ENCODE measurements at places on chromosomes 11 and 22.

DNA sequence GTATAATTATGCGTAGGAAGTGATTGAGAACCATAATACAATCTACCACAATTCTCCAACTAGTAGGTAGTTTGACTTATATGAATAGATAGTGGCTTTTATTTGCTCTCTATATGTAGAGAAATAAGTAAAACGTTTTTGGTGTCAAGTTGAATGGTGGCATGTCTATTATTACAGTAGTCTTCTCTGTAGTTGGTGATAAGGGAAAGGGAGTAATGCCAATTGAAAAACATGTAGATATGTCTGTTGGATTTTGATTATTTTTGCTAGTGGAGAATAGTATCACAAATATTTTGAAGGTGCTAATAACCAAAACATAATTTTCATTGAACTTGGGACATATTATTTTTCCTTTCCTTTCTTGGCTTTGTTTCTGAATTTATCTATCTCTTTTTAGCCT, 17.5 kb downstream of the FBXO7 start:
- no peak for DNase-seq

DNA sequence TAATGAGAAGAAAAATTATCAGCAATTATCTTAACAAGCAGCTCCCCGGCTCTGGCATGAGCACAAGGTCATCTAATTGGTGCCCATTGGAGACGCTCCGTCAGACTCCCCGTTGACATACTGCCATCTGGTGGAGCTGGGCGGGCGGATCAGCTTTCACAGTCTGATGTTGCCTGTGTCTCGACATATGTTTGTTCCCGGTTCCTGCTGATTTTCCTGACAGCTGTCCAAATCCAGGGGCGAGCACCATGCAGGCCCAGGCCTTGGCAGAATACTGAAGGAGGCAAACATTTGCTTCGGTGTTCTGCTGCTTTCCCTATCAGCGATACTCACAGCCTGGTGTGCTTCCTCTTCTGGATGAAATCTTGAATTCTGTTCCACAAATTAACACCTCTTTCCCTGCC, 43.8 kb upstream of the BARX2 start:
- peak; percentile 96 for DNase-seq

GRCh38 chr11:125086633-125087296, 23.7 kb downstream of the SLC37A2 start:
- DNase-seq, result peak; percentile 37

DNA sequence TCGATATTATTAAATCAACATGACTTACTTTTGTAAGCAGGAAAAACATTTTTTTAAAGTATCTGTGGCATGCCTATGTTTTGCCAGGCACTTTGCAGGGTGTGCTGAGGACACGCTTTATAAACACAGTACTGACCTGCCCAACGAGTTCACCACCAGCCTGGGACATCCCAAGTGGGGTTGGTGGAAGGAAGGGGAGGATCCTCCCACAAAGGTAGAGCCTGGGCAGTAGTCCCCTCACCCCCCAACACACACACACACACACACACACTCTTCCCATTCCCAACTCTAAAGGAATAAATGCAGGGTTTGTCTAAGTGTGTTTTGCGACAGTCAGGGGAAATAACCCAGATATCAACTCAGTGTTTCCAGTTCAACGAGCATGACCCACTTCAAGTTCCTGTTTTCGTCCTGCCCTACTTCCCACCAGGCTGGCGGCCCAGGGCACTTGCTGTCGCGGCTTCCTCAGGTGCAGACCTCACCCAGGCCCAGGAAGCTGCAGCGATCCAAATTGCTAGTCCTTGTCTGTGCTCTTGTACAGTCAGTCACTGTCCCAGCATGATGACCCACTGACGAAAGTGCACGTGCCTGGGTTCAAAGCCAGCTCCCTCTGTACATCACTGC, 3.1 kb downstream of the CERK start:
- no peak for DNase-seq

DNA sequence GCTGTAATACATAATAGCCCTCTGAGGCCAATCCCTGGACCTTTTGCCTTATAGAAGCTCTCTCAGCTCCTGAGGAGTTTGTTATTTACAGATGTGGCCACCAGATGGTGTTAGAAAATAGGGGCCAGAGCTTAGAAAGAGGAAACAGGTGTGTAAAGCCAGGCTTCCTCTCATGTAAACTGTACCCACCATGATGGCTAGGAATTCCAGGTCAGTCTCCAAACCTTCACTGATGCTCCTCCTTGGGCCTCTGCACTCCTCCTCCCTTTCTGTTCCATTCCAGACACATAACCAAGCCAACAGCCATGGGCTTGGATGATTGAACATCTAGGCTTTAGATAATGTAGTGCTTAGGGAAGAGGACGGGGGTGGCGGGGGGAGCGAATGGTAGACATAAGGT, 39.7 kb downstream of the USP35 start:
- DNase-seq, result peak; percentile 72

DNA sequence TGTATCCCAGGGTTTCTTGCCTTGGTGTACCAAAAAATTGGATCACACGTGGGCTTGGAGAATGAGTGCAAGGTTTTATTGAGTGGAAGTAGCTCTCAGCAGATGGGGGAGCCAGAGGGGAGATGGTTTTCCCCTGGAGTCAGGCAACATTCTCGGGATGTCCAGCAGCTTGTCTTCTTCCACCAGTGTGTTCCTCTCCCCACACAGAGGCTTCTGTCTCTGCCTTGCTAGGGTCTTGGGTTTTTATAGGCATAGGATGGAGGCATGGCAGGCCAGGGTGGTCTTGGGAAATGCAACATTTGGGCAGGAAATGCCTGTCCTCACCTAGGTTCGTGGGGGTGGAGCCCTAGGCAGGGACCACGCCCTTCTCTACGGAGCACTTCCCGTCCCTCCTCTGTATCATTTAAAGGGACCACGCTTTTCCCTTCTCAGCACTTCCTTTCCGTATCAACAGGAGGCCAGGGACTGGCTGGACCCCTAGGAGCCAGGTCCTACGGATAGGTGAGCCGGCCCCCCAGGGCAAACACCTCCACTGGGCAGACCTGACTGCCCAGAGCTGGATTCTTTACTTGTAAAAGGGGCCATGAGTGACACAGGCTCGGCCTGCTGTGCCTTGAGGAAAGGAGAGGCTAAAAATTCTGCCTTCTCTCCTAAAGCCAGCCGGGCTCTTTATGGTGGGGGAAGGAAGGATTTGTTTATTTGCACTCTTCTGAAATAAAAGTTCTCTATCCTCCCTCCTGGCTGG, 55.3 kb upstream of the CCDC188 start:
- DNase-seq, result peak; percentile 76

DNA sequence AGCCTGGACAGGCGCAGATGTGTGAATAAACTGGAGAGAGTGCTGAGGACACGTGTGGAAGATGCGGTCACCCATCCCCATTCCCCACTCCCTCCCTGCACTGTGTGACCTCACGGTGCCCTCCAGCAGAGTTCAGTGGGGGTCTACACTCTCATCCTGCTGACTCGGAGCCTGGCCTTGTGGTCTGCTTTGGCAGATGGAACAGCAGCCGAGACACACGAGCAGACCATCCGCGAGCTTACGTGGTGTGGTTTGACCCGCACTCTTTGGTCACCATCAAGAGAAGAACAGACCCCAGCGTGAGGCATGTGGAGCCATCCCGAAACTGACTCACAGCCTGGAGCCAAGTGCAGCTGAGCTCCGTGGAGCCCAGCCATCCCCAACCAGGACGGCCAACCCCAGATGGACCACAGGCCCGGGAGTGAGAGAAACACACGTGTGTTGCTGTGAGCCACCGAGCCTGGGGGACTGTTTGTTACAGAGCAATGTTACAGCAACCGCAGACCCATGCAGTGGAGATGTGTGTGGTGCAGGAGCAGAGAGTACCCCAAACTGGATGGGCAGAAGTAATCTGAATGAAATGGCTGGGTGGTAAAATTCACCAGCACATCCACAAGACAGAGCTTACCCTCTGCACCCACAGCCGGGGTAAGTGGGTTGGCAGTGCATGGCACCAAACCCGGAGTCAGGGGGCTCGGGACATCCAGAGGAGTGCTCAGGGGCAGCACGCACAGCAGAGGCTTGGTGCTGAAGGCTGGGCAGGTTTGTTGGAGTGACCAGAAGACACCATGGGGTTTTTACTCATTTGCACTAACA, 90.7 kb downstream of the RTL6 start:
- DNase-seq, result no peak

DNA sequence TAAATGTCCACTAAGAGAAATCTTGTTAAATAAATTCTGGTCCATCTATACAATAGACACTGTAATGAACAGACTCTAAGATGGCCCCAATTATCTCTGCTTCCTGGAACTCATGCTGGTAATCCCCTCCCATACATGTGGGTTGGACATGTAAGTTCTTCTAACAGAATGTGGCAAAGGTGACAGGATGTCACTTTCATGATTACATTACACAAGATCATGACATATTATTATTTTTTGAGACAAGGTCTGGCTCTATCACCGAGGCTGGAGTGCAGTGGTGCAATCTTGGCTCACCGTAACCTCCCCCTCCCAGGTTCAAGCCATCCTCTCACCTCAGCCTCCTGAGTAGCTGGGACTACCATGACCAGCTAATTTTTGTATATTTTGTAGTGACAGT, 14.6 kb upstream of the NDUFC2 start:
- DNase-seq, result no peak

DNA sequence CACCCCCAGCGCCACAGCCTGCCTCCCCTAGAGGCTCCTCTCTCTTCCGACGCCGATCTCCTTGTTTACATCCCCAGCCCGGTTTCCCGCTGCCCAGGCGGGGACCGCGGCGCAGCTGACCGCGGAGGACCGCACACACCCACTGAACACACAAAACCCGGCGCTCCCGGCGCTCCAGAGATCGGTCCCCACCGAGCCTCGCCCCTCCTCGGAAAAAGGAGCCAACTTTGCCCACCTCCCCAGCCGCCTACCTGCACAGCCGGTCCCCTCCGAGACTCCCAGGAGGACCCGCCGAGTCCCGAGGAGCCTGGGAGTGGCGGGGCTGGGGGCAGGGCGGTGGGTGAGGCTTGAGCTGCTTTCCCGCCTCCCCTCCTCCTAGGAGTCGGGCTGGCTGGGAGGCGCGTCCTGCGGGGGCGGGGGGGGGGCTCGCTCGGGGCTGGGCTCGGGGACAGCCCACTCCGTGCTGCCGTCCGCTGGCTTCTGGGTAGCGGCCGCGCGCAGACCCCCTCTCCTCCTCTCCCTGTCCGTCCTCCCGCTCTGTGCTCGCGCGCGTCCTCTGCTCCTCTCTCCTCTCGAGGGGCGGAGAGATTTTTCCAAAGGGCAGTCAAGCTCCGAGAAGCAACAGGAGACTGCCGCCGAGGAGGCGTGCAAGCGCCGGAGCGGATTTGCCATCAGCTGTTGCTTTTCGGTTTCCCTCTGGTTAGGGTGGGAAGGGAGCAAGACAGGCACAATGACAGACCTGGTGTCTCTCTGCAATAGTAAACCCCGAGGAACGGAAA, at the start of gene FXYD6:
TSS of gene FXYD6 (minus strand) at position 318 of the 779 bp plus-strand sequence. CDS start 33,882 bp downstream, outside the sequence.
- DNase-seq, result peak; percentile 90

DNA sequence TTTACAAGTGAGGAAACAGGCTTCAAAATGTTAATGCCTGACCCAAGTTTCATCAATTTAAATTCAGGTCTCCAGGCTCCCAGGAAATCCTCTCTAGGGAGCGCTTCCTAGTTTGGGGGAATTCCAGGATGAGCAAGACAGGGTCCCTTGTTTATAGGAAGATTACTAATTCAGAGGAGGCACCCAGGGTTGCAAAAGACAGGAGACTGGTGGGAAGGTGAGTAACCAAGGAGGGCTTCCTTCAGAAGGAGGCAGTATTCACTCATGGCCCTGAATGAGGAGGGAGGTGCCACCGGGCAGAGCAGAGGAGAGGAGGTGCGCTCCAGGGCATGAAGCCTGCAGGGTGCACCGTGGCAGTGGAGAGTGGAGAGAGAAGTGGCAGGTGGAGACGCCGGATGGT, 1.6 kb downstream of the TMEM132A start:
- DNase-seq, result no peak

GRCh38 chr11:72534371-72535193, 100.3 kb upstream of the CLPB start:
- peak; percentile 79 for DNase-seq

DNA sequence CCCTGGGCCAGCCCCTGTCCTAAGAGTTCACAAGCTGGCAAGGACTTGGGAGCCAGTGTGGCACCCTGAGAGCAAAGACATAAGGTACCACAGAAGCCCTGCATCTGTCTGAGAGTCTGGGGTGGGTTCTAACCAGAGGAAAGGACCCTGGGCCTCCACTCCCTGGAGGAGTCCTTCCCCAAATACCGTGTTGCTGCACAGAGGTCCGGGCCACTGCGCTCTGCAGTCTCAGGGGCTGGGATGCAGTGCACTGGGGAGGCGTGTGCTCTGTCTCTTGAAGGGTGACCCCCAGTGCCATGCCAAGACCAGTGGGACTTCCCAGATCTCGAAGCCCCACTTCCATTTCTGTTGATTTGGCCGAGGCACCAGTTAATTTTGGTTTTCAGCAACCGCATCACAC, 4.3 kb upstream of the SH3BP1 start:
- DNase-seq, result no peak

GRCh38 chr22:46351767-46352166, 16.3 kb downstream of the TRMU start:
- no peak for DNase-seq

DNA sequence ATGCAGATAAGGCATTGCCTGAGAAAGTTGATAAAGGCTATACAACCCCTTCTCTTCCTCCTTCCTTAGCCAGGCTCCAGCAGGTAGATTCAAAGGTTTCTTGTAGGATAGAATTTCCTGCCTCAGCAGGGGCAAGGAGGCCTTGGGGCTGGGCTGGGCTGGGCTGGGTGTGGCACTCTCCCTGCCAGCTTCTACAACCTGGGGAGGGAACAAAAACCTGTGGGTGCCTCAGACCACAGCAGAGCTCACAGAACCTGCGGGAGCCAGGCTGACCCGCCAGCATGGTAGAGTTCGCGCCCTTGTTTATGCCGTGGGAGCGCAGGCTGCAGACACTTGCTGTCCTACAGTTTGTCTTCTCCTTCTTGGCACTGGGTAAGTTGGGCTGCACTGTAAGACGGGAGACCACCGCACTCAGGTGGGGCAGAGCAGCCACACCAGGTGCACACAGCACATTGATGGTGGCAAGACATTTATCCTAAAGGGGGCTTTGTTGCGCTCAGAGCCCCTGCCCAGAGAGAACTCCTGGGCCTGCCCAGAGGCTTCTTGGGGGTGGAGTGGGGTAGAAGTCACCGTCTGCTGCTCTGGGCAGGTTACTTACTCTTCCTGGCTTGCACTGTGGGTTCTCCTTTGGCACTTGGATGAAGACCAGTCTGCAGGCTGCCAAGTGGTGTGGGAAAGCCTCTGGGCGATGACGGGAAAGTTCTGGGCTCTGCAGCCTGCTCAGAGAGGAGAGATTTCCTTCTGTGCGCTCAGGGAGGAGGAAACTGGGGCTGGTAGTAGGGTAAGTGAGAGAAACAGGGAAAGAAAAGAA, at the start of gene MOGAT2:
TSS of gene MOGAT2 (plus strand) at position 231 of the 811 bp plus-strand sequence. CDS start at position 282, 51 bp downstream.
- DNase-seq, result no peak

- peak; percentile 31 for DNase-seq
Observed at GRCh38 chr22:48192920-48193319, 1430.5 kb downstream of the TBC1D22A start.
